ENCODE measurements at places on chromosomes 16 and 17.

DNA sequence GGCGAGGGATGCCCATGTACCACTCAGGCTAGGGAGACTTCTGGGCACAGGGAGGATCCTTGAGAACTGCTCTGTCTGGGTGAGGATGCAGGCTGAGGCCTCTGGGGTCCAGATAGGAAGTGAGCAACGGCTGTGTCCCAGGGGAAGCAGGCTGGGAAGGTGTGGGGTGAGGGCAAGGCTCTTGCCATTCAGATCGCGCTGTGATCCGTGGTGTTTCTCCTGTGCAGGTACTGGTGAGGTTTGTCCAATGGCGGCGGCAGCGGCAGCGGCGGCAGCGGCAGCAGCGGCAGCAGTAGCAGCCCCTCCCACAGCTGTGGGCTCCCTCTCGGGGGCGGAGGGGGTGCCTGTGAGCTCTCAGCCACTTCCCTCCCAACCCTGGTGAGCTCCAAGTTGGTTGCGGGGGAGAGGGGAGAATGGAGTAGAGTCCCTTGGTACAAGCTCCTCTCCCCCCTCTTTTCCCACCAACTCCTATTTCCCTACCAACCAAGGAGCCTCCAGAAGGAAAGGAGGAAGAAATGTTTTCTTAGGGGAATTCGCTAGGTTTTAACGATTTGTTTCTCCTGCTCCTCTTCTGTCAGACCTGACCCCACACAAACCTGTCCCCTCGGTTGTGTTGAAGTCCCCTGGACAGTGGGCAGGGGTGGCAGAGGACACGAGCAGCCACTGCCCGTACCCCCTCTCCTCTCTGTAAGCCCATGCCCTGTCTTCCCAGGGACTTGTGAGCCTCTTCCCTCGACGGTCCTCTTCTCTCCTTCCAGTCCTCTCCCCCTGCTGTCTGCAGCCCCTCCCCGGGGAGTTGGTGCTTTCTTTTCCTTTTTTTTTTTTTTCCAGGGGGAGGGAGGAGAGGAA lies 1.9 kb upstream of the PRRT2 start:
- no peak for DNase-seq

DNA sequence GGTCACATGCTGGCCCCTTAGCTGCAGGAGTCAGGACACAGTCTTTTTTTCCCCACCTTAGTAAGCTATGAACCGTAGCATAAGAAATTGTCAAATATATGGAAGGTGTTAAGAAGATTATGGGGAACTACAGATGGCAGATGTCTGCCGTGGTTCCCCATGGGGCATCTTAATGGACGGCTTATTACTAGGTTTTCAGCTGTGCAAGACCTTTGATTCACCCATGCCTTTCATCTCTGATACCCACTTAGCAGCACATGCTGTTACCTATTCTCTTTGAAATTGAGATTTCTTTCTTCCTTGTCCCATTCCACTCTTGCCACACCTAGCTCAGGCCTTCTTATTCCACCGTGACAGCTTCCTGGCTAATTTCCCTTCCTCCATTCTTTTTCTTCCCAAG lies 70.7 kb downstream of the RPTOR start:
- DNase-seq = no peak

- DNase-seq = no peak
Measured at GRCh38 chr17:41863074-41863848, 2.0 kb downstream of the KLHL11 start.

DNA sequence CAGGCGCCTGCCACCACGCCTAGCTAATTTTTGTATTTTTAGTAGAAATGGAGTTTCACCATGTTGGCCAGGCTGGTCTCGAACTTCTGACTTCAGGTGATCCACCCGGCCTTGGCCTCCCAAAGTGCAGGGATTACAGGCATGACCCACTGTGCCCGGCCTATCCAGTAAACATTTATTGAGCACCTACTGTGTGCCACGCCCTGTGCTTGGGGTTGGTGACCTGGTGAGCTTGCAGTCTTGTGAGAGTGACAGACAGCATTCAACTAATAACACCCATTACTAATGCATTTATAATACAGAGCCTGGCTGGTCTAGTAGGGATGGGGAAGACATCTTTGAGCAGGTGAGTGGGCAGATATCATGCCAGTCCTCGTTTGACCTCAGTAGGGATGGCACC lies 113.1 kb downstream of the SOCS1 start:
- no peak for DNase-seq

- DNase-seq = no peak
Measured at GRCh38 chr16:11755022-11755760, 12.5 kb upstream of the TXNDC11 start.

DNA sequence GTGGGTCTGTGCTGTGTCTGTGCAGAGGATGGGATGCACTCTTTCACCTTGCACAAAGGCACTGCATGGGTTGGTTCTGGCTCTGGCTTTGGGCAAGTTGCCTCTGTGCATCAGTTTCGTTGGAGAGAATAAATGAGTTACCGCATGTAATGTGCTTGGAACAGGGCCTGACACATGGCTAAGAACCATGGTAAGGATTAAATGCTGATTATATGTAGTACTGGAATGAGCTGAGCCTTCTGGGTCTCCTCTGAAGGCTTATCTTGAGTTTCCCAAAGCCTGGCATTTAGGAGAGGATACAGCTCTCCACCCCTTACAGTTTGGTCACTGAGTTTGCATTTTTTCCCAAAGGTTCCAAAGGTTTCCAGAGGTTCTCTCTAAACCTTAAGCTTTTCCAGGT lies 69.1 kb downstream of the KSR1 start:
- DNase-seq = no peak

GRCh38 chr16:9625122-9625521 lies 533.7 kb downstream of the HAPSTR1 start:
- no peak for DNase-seq

DNA sequence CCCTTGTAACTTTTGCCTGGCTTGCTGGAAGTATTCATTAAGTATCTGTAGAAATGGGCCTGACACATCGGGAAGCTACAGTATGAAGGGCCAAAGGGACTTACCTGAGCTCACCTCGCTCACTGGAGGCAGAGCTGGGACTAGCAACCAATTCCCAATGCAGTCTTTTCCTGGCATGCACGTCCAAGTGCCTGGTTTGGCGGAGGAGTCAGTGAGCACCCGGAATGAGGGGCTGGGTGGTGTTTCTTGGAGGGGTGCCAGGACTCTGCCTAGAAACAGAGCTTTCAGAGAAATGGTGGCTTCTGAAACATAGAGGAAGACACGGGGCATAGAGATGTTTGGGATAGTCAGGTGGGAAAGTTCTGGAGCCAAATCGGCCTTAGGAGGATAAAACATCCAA lies 18.4 kb upstream of the GPRC5C start:
- DNase-seq = no peak

DNA sequence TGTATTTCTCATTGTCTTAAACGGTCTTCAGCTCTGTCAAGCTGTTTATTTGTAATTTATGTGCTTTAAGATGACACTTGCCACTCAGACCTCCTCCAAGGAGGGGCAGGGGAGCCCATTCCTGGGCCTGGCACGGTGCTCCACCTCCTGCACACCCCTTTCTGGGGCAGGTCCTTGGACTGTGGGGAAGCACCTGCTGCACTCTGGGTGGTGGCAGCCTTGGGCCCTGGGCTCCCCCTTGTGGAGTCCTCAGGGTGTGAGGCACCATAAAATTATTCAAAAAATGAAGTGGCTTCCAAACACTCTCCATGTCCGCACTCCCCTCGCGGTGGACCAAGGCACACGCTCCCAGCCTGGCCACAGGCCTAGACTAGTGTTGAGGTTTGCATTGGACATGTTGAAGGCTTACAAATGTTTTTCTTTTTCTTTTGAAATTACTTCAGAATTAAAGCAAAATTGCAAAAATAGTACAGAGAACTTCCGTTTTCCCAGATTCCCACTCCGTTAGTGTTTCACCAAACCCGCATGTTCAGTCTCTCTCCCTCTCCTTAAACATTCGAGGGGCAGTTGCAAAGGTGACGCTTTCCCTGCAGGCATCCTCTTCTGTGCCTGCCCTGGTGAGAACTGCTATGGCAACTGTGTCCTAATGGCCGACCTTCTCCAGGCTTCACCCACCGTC lies 32.4 kb downstream of the FOXK2 start:
- peak; percentile 74 for DNase-seq

DNA sequence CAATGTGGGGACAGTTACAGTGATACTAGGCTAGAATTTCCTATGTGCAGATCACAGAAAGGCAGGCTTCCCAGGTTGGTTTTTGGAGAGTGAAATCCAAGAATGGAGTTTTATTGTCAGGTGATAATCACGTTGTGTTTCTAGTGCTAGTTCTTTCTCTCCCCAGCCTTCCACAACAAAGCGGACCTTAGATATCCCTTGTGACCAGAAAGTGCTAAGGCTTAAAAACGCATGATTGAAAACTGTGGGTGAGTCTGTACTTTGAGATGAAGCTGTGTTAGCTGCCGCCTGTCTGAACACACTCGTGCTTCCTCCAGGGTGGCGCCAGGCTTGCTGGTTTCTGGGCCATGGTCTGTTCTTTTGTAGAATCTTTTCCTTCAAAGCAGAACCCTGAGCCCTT lies 52.1 kb downstream of the BANP start:
- no peak for DNase-seq

GRCh38 chr17:8708025-8708461 lies 36.6 kb downstream of the CCDC42 start:
- no peak for DNase-seq

DNA sequence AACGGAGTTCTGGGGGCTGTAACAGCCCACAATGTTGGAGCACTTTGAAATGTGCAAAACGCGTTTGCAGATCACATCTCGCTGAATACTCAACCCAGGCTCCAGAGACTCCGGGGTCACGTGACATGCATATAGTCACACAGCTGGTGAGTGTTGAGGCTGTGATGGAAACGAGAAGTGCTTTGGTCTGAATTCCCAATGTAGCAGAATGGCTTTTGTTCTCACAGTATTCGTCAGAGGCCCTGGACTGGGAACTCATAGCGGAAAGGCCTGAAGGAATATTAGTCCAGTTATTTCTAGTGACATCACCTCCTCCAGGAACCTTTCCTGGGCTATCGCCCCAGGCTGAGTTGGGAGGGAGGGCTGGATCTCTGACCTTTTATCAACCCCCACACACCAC lies 95.8 kb upstream of the CRHR1 start:
- DNase-seq = no peak

- no peak for DNase-seq
Measured at GRCh38 chr16:796296-797119, 4.0 kb downstream of the GNG13 start.

DNA sequence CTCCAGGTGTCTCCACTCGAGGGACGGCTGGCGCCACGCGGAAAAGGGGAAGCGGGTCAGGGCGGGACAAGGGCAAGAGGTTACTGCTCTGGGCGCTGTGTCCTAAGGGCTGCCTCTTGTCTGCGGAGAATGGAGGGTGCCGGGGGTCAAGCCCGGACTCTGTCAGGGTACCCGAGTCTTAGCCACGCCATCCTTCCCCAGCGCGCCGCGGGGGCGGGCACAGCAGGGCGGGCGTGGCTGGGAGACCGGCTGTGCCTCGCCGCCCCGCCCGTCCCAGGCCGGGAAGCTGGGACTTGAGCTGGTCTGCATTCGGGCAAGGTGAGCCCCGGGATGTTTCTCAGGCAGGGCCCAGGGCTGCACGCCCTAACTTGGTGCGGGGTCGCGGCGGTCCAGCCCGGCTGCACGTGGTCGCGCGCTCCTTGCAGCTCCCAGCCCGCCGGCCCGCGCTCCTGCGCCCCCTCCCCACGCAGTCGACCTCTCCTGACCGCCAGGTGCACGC lies 6.2 kb upstream of the ACTG1 start:
- DNase-seq = no peak
